Activated CD4-positive, alpha-beta T cell treated with anti-CD3 and anti-CD28 coated beads, Interleukin-2, Interleukin-6, amounts not matched to agents 100 ng/mL and 50 ng/mL, durations not matched to agents 16 hours and 8 hours (primary cell): ENCODE measurements at places on chromosomes 3 and 15.
A peak's percentile ranks its signal among the peaks of the same experiment; 100 is the strongest.

DNA sequence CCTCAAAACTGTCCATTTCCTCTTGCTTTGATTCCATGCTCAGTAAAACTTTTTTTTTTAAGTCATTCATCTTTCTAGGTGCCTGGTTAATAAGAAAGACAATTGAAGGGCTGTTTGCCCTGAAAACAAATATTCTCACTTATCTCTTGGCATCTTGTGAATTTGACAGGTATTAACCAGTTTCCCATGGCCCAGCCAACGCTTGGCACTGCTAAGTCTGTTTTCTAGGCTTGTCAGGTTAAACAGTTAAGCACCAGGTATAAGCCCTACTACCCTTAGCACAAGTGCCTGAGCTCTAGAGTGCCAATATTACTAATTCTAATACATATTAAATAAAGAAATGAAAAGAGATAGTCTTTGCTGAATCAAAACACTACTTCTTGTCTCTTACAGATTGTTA is 36.3 kb downstream of the PXK start:
- no peak for DNase-seq

- DNase-seq, result no peak
These were observed 119.5 kb downstream of the TMEM108 start for GRCh38 chr3:133157716-133158115.

GRCh38 chr3:164306042-164306441 is 772.3 kb downstream of the SI start:
- DNase-seq, result no peak

DNA sequence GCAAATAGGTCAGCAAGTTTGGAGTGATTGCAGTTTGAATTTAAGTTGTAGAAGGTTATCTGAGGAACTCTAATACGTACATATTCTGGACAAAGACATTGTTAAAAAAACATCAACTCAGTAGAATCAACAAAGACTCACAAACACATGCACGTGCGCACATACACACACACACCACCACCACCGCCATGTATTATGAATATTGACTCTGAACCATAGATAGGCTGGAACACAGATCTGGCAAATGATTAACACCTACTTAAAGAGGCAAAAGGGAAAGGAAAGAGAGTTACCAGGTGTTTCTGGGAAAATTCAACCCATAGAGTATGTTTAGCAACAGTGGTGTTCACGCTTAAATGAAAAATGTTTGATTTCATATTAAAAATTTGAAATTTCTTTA is 334.2 kb upstream of the ALCAM start:
- no peak for DNase-seq

DNA sequence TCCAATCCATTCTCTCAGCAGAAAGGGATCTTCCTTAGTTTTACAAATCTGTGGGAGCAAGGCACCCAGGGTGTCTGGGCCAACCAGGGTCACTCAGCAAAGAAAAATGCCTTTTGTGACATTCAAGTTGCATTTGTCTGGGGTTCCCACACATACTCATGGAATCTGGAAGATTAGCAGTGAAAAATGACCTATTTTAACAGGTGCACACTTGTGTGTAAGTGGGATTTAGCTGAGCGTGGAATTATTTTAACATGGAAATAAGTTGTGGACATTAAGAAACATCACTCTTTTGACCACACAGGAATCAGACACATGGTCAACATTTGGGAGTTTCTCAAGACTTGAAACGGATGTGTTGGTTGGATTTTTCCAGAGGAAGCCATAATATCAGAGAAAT is 234.9 kb downstream of the OPA1 start:
- DNase-seq, result no peak

DNA sequence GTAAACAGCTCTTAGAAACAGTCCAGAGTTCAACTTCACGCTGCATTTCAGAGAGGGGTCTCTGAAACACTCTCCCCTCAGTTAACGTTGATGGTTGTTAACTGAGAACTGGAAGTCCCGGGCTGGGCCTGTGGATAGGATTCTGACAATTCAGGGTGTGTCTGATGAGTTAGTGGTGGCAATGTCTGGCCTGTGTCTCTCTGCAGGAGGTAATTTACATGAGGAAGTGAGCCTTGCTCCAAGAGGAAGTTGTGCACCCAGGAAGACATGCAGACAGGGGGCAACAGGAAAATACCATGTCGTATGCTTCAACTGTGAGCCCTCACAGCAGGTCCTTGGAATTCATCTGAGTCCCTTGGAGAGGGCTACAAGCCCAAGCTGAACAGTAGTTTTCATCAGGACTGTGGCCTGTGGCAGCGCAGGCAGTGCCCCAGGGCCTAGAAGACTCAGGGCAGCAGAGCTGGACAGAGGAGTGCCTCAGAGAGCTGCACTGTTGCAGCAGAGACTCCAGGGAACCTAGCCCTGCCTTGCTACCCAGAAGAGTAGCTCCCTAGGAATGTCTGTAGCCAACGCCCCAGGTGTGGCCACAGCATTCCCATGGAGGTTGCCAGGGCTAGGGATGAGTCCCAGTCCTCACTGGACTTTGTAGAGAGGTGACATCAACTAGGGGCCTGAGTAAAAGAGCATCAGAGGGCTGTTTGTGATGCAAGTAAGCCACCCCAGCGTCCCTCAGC is 104.6 kb upstream of the SELENOK start:
- DNase-seq, result no peak

GRCh38 chr3:70754314-70754713 is 441.9 kb upstream of the MDFIC2 start:
- no peak for DNase-seq

- DNase-seq, result no peak
These were observed 29.1 kb upstream of the PDZRN3 start for GRCh38 chr3:73653877-73654276.

DNA sequence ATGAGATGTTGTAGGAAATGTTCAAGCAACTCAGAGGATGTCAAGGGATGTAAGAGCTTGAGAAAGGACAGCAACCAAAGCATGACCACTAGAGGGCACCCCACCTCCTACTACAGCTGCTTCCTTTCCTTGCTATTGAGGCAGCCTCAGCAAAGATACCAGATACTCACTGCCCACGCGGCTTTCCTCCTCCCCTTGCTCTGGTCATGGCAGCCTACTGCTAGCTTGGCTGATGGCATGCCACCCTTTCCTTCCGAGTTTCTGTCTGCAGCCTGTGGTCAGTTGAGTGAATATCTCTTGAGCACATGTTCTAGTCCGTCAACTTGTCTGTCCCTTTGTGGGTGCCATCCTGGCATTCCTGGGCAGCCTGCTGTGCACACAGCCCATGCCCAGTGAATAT is 4.4 kb upstream of the CXCR6 start:
- peak; percentile 89 for DNase-seq

- DNase-seq, result no peak
These were observed 3.1 kb upstream of the ABHD6 start for GRCh38 chr3:58234516-58234931.

- peak; percentile 22 for DNase-seq
These were observed 66.6 kb upstream of the PAQR5 start for GRCh38 chr15:69232144-69232543.

- DNase-seq, result no peak
These were observed 32.7 kb downstream of the MME start for GRCh38 chr3:155112661-155113389.

GRCh38 chr15:74414603-74415338 is 19.0 kb downstream of the SEMA7A start:
- no peak for DNase-seq

- no peak for DNase-seq
These were observed 190.8 kb downstream of the XXYLT1 start for GRCh38 chr3:195080125-195080524.

GRCh38 chr3:81436182-81436581 is 325.3 kb downstream of the GBE1 start:
- DNase-seq, result no peak

- DNase-seq, result no peak
These were observed 22.6 kb downstream of the SLC51A start for GRCh38 chr3:196238612-196239560.

- DNase-seq, result no peak
These were observed 46.4 kb upstream of the KLF13 start for GRCh38 chr15:31280046-31280830.

GRCh38 chr3:16528581-16528993 is 15.1 kb upstream of the RFTN1 start:
- no peak for DNase-seq

- peak; percentile 41 for DNase-seq
These were observed 11.2 kb downstream of the C3orf52 start for GRCh38 chr3:112097378-112097777.

GRCh38 chr3:25481386-25481785 is 53.3 kb downstream of the RARB start:
- no peak for DNase-seq

DNA sequence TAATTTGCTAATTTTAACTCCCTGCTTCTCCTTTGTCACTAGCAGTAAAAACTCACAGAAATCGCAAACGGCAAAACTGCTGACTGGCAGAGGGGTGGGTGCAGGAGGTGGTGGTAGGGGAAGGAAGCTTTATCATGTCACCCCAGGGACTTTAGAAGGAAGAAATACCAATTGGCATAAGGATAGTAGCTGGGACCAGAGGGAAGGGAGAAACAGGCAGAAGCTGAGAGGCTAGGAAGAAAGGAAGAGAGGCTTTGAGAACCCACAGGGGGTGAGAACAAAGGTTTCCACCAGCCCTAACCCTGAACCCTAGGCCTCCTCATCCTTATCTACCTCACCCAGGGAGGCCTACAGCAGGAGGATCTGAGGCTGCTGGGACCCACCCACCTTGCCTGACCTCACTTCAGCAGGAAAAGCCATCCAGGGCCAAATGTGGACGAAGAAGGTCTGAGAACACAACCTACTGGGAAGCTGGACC is 10.7 kb downstream of the ITGB5 start:
- DNase-seq, result no peak

GRCh38 chr15:46815765-46816164 is 901.5 kb upstream of the SEMA6D start:
- no peak for DNase-seq

- no peak for DNase-seq
These were observed 51.1 kb downstream of the ATP10A start for GRCh38 chr15:25812073-25812472.

GRCh38 chr15:35043373-35044095 is 41.6 kb downstream of the NANOGP8 start:
- no peak for DNase-seq

GRCh38 chr3:137738710-137739109 is 25.4 kb upstream of the SOX14 start:
- DNase-seq, result no peak

DNA sequence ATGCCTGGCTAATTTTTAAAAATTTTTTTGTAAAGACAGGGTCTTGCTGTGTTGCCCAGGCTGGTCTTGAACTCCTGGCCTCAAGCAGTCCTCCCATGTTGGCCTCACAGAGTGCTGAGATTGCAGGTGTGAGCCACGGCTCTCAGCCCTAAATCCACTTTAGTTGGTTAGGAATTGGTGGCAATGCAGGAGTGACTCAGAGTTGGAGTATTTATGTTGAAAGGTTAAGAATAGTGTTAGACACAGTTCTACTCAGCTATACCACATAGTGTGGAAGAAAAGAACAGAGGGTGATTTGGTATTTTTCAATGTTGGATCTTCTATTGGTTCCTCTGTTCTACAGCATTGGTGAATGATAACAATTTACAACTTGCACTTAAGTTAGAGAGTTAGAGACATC is 7.6 kb downstream of the ZNF639 start:
- DNase-seq, result no peak

DNA sequence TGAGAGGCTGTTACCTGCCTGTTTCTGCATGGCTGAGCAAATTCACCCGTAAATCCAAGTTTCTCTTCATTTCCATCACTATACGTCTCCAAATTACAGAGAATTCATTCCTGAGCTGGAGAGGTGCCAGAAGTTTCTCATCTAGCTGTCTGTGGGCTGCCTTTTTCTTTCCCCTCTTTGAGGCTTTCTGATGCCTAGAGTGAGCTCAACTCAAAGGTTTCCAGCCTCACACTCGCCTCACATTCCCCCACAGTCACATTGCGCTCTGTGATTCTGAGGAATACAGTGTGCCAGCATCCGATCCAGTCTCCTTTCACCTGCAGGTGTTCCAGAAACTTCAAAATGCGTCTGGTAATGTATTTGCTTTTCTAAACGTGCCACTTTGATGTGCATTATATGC is 267.2 kb downstream of the MFSD1 start:
- no peak for DNase-seq

GRCh38 chr3:197734667-197735318 is 1.9 kb downstream of the RUBCN start:
- DNase-seq, result peak; percentile 23

GRCh38 chr3:178022599-178022998 is 513.6 kb upstream of the KCNMB2 start:
- DNase-seq, result no peak

GRCh38 chr15:60307034-60307433 is 90.8 kb downstream of the ANXA2 start:
- DNase-seq, result no peak

DNA sequence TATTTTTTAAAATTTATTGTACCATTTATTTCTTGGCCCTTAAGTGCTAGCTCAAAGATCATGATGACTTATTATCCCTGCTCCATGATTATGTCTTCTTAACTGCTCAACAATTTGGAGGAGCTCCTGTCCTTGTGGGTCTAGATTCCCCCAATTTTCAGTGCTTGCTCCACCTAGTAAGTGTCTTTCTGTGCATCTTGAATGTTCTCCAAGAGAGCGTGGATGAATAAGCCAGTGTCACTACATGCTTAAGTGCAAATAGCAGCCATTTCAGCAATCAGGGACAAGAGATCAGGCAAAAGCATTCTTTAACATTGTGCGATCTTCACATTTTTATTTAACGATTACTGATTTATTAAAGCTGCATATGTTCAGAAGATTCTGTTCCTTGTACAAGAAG is 99.4 kb downstream of the ALCAM start:
- no peak for DNase-seq

DNA sequence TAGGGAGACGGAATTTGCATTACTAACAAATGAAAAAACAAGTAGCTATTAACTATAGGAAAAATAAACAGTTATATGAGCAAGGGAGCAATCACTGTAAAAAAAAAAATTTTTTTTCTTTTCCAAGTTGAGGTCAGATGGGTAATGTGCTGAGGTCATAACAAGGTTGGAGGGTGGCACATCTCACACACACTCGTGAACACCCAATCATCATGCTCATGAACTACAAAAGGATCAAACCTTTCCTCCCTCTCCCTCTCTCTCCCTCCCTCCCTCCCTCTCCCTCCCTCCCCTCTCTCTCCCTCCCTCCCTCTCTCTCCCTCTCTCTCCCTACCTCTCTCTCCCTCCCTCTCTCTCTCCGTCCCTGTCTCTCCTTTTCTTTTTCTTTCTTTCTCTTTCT is 97.9 kb upstream of the CGNL1 start:
- no peak for DNase-seq

DNA sequence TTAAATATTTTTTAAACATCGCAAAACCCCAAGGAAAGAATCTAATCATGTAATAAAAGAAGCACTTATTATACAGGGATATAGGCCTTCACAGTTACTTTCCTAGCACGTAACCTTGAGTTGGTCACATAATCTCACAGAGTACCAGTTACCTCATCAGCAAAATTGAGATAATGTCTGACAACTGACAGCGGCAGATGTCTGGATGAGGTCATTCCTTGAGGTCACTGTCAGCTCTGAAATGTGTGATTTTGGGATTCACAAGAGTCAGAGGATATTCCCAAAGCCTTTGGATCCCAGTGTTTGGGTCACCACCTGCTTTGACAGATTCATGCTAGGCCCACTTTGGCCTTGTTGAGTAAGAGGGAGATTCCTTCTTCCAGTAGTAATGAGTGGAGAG is 151.4 kb upstream of the SEMA6D start:
- DNase-seq, result no peak
